Ascending aorta (tissue), 2 donors: ENCODE measurements at places on chromosomes 1 and 21. TPM values are rescaled to one million over a fixed set of nuclear protein-coding genes. Genes with fewer than 3 reads are reported as not detected.

TINAGL1 gene
- total RNA-seq: 1,807 TPM

ANGPTL3 gene
- total RNA-seq: not detected

CA14 gene
- not detected for total RNA-seq

ADIPOR1 gene
- total RNA-seq: 67.9 TPM

DNA sequence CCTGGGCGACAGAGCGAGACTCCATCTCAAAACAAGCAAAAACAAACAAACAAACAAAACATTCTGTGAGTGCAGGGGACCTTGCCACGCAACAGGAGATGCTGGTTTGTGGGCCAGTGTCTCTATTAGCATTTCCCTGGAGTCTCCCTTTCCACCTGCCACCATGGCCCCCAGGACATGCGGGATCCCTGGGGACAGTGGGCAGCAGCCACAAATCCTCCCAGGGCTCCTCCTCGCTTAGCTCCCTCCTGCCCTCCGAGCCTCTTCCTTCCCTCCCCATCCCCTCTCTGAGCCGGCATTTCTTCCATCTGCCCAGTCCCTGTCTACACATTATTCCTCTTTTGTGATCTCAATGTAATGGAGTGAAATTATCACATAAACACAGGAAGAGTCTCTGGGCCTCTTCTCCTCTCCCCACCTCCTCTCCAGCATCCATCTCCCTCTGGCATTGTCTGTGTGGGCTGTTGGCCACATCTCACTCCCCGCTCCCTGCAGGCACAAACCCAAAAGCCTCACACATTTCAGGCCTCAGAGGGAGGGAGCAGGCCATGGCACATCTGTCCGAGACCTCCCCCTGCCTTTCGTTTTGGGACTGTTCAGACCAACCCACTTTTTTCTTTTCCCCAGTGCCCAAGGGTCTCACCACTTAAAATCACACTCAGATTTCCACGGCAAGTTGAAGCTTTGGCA, 144.3 kb downstream of the MIS18A start:
- H3K27me3 ChIP-seq: no peaks in the 10 kb centered on the region
- no peak overlapping the region for H3K27ac ChIP-seq
- DNase-seq: no peak
- no peaks in the 10 kb centered on the region for H3K4me1 ChIP-seq

DNA sequence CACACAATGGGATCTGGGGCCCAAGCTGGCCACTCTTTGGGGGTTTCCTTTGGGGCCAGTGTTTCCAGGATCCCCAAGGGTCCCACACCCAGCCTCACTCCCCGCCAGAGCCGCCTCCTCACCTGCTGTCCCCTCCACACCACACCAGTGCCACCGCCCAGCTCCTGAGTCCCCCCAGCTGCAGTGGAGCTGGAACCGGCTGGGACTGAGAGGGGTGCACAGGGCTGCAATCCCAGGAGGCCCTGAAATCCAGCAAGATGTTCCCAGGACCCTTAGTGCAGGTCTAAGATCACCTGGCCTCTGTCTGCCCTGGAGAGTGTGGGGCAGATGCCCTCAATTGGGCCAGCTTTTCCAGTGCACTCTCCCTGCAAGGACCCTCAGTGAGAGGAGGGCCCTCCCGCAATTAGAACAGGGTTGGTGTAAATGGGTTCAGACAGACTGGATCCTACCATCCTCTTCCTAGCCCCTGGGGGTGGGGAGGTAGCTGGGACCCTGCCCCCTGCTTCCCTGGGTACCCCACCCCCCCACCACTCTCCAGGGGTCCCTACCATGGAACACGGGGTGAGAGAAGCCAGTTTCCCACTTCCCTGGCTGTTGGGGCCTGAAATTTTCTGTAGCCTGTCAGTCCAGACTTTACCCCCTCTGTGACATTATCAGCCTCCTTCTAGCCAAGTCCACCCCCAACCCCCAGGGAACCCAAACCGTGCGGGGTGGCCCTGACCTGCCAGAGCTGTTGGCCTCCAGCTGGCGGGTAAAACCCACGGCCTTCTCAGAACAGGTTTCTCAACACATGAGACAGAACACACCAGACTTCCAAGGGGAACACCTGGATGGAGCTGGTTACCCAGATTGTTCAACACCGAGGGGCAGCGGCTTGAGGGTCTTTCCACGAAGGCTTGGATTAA, 7.0 kb downstream of the KRTAP10-12 start:
- H3K27me3 ChIP-seq: peaks cover 5% of the 10 kb centered on the region
- no peaks in the 10 kb centered on the region for H3K36me3 ChIP-seq
- no peak overlapping the region for H3K4me3 ChIP-seq
- peak; percentile 42 for DNase-seq

GRCh38 chr1:53079251-53079650, 17.2 kb downstream of the PODN start:
- no peak for DNase-seq
- H3K4me1 ChIP-seq: no peaks in the 10 kb centered on the region
- H3K27ac ChIP-seq: no peak overlapping the region
- peaks cover 3% of the 10 kb centered on the region for H3K36me3 ChIP-seq

GRCh38 chr1:119873135-119874015, 22.9 kb downstream of the ADAM30 start:
- no peak for DNase-seq
- H3K27ac ChIP-seq: peak overlapping the region; percentile 33
- no peaks in the 10 kb centered on the region for H3K27me3 ChIP-seq
- H3K36me3 ChIP-seq: no peaks in the 10 kb centered on the region

- no peak overlapping the region for H3K27ac ChIP-seq
- no peaks in the 10 kb centered on the region for H3K36me3 ChIP-seq
- no peak overlapping the region for H3K4me3 ChIP-seq
- DNase-seq: no peak
Measured at GRCh38 chr1:159823406-159823805, 3.3 kb upstream of the SLAMF8 start.

- no peaks in the 10 kb centered on the region for H3K4me1 ChIP-seq
- no peak overlapping the region for H3K27ac ChIP-seq
- no peak for DNase-seq
- H3K36me3 ChIP-seq: no peaks in the 10 kb centered on the region
Measured at GRCh38 chr1:176193663-176194062, 13.4 kb downstream of the COP1 start.

DNA sequence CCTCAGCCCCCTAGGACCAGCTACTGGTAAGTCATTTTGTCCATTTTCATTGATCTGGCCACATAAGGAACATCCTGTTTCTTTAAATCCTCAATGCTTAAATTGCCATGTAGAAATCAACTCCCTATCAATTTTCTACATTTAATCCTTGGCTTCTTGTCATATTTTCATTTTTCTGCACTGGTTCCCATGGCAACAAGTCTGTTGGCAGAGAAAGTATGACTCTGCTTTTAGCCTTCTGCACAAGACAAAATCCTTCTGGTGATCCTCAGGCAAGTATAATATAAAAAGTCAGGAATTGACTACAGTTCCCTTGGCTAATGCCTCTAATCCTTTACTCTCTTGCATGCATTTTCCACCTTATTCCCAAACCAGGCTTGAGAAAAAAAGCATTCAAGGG, 65.0 kb downstream of the LRRC40 start:
- H3K4me3 ChIP-seq: no peak overlapping the region
- no peak for DNase-seq
- no peaks in the 10 kb centered on the region for H3K27me3 ChIP-seq

GRCh38 chr1:186740324-186740723, 60.1 kb upstream of the PTGS2 start:
- DNase-seq: no peak
- H3K36me3 ChIP-seq: no peaks in the 10 kb centered on the region

- H3K27me3 ChIP-seq: no peaks in the 10 kb centered on the region
- peak within 1 kb of the TSS; percentile 87 for H3K27ac ChIP-seq
- DNase-seq: no peak
- no peaks in the 10 kb centered on the region for H3K36me3 ChIP-seq
- H3K4me1 ChIP-seq: peaks cover 11% of the 10 kb centered on the region
- peak within 1 kb of the TSS; percentile 88 for H3K4me3 ChIP-seq
Measured at GRCh38 chr1:36125129-36125991, at the start of gene COL8A2. Gene COL8A2 (minus strand): TSS chr1:36125222. CDS start chr1:36100242, 24,980 bp downstream.

DNA sequence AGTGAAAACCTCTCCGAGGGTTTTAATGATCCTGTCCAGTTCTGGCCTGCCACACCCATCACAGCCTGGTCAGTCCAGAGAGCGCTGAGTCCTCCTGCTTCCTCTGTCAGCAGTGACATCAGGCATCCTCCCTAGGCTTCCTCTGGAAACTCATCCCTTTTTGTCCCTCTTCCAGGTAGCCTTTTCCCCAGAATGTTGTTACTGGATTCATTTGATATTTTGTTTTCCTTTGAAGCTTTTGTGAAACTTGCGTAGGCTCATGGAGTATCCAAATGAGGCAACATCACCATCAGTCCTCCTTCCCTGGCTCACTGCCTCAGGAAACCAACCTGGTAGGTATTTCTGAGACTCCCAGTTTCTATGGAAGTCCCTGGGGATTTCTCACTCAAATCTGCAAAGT, 27.0 kb upstream of the IGSF3 start:
- no peaks in the 10 kb centered on the region for H3K27me3 ChIP-seq
- no peaks in the 10 kb centered on the region for H3K36me3 ChIP-seq
- no peak overlapping the region for H3K27ac ChIP-seq
- H3K4me1 ChIP-seq: no peaks in the 10 kb centered on the region
- no peak overlapping the region for H3K4me3 ChIP-seq
- no peak for DNase-seq

DNA sequence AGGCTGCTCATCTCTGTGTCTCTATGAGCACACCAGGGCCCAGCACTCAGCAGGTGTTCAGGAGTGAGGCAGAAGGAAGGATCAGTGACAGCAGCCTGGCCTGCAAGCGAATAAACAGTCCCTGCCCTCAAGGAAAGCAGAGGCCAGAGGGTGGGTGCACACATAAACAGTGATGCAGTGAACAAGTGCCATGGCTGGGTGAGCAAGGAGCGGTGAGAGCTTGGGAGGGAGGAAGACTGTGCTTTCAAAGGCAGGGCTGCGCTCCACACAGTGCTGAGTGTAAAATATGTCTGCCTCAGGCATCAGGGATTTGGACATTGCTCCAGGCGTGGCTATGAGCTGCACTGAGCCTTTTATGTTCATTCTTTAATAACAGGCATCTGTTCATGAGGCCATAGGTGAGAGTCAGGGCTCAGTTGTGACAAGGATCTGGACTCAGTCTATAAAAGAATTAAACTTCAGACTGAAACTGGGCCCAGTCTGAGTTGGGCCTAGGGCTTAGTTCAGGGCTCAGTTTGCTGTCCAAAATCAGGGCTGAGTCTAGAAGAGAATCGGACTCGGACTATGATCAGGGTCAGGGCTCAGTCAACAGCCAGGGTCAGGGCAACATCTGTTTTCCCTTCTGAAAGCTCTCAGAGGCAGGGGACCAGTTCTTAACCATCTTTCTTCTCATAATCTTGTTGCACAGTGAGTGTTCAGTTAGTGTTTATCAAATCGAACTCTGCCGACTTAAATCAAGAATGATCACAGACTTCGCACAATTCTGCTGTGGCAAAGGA, 213.7 kb downstream of the FOXD2 start:
- no peaks in the 10 kb centered on the region for H3K27me3 ChIP-seq
- H3K4me3 ChIP-seq: no peak overlapping the region
- peaks cover 38% of the 10 kb centered on the region for H3K4me1 ChIP-seq
- H3K36me3 ChIP-seq: no peaks in the 10 kb centered on the region
- peak overlapping the region; percentile 98 for H3K27ac ChIP-seq

GRCh38 chr1:41474490-41475271, 9.8 kb downstream of the EDN2 start:
- H3K36me3 ChIP-seq: no peaks in the 10 kb centered on the region
- H3K27ac ChIP-seq: peak overlapping the region; percentile 86
- no peaks in the 10 kb centered on the region for H3K27me3 ChIP-seq
- no peak for DNase-seq
- no peak overlapping the region for H3K4me3 ChIP-seq

- H3K36me3 ChIP-seq: no peaks in the 10 kb centered on the region
- no peak overlapping the region for H3K27ac ChIP-seq
- no peak for DNase-seq
- no peaks in the 10 kb centered on the region for H3K27me3 ChIP-seq
- no peak overlapping the region for H3K4me3 ChIP-seq
Measured at GRCh38 chr21:29499734-29500343, 201.1 kb downstream of the BACH1 start.

- H3K27me3 ChIP-seq: no peaks in the 10 kb centered on the region
- no peak overlapping the region for H3K4me3 ChIP-seq
- no peaks in the 10 kb centered on the region for H3K4me1 ChIP-seq
- DNase-seq: peak; percentile 0
- no peak overlapping the region for H3K27ac ChIP-seq
- H3K36me3 ChIP-seq: no peaks in the 10 kb centered on the region
Measured at GRCh38 chr1:227938911-227939790, 8.6 kb downstream of the WNT9A start.

DNA sequence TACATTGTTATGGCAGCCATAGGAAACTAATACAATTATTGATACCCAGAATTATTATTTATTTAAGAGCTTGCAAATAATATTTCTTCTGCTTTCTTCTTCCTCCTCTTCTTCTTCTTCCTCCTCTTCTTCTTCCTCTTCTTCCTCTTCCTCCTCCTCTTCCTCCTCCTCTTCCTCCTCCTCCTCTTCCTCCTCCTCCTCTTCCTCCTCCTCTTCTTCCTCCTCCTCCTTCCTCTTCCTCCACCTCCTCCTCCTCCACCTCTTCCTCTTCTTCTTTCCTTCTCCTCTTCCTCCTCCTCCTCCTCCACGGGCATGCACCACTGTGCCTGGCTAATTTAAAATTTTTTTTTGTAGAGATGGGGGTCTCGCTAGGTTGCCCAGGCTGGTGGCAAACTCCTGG, 95.6 kb upstream of the BCAR3 start:
- no peak overlapping the region for H3K4me3 ChIP-seq
- H3K4me1 ChIP-seq: no peaks in the 10 kb centered on the region
- no peak overlapping the region for H3K27ac ChIP-seq
- no peaks in the 10 kb centered on the region for H3K36me3 ChIP-seq
- no peak for DNase-seq

- H3K27ac ChIP-seq: no peak overlapping the region
- no peak overlapping the region for H3K4me3 ChIP-seq
- DNase-seq: no peak
- H3K36me3 ChIP-seq: no peaks in the 10 kb centered on the region
- no peaks in the 10 kb centered on the region for H3K27me3 ChIP-seq
Measured at GRCh38 chr1:156821801-156822200, 5.2 kb upstream of the SH2D2A start.

GRCh38 chr21:16125274-16125673, 395.5 kb downstream of the USP25 start:
- DNase-seq: no peak
- H3K27me3 ChIP-seq: no peaks in the 10 kb centered on the region
- no peak overlapping the region for H3K4me3 ChIP-seq
- H3K36me3 ChIP-seq: no peaks in the 10 kb centered on the region
- no peaks in the 10 kb centered on the region for H3K4me1 ChIP-seq

- H3K4me3 ChIP-seq: no peak overlapping the region
- DNase-seq: no peak
- H3K36me3 ChIP-seq: peaks cover 8% of the 10 kb centered on the region
- H3K27ac ChIP-seq: no peak overlapping the region
- H3K4me1 ChIP-seq: peaks cover 27% of the 10 kb centered on the region
- H3K27me3 ChIP-seq: no peaks in the 10 kb centered on the region
Measured at GRCh38 chr1:205245096-205245495, 17.4 kb downstream of the TMCC2 start.

GRCh38 chr1:155003766-155004351, 1.3 kb downstream of the ZBTB7B start:
- H3K27ac ChIP-seq: peak overlapping the region; percentile 98
- no peaks in the 10 kb centered on the region for H3K27me3 ChIP-seq
- H3K4me1 ChIP-seq: peaks cover 56% of the 10 kb centered on the region
- no peaks in the 10 kb centered on the region for H3K36me3 ChIP-seq
- no peak for DNase-seq
- peak overlapping the region; percentile 92 for H3K4me3 ChIP-seq
